Chondrocyte (in vitro differentiated cells): ENCODE measurements at places on chromosomes 7 and 10. TPM values are rescaled to one million over a fixed set of nuclear protein-coding genes. Genes with fewer than 3 reads are reported as not detected.

- H3K4me1 ChIP-seq, result peaks cover 14% of the 10 kb centered on the region
- H3K4me3 ChIP-seq, result no peak overlapping the region
- H3K36me3 ChIP-seq, result peaks cover 1% of the 10 kb centered on the region
- no peaks in the 10 kb centered on the region for H3K27me3 ChIP-seq
- no peak overlapping the region for H3K27ac ChIP-seq
Observed at GRCh38 chr7:81611040-81611439, 158.8 kb downstream of the HGF start.

MACC1 gene
- total RNA-seq, result not detected in 3 replicates

- no peak for DNase-seq
- H3K4me1 ChIP-seq, result no peaks in the 10 kb centered on the region
Observed at GRCh38 chr10:51510231-51510630, 189.2 kb downstream of the CSTF2T start.

ZNF32 gene
- total RNA-seq, result 35.4 to 41.1 TPM (median 40.3 TPM) in 3 replicates

DNA sequence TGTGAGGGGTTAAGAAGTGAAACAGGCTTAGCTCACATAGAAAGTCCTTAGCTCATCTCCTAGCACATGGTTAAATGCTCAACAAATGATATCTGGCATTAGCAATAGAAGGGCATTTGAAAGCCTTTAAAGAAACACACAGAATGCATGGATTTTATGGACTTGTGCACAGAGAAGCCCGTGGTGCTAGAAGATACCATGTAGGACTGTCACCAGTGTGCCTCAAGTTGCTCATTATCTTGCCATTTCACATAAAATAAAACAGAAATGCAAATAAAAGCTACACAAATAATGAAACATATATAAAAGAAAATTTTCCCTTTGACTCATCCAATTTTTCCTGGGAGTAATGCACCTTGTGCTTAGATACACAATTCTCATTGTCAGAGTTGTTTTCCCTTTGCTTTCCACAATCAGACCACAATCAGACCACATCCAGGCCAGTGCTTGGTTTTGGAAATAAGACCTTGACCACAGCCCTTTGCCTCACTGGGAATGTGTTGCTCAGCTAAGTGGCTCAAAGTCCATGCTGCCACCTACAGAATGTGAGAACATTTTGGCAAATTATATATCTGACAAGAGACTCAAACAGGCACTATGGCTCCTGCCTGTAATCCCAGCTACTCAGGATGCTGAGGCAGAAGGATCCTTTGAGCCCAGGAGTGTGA, 9.5 kb upstream of the WDR11 start:
- DNase-seq, result no peak
- peaks cover 15% of the 10 kb centered on the region for H3K27me3 ChIP-seq
- H3K27ac ChIP-seq, result no peak overlapping the region
- H3K4me3 ChIP-seq, result no peak overlapping the region
- no peaks in the 10 kb centered on the region for H3K36me3 ChIP-seq
- H3K4me1 ChIP-seq, result no peaks in the 10 kb centered on the region

NPY gene
- total RNA-seq, result not detected in 3 replicates

DNA sequence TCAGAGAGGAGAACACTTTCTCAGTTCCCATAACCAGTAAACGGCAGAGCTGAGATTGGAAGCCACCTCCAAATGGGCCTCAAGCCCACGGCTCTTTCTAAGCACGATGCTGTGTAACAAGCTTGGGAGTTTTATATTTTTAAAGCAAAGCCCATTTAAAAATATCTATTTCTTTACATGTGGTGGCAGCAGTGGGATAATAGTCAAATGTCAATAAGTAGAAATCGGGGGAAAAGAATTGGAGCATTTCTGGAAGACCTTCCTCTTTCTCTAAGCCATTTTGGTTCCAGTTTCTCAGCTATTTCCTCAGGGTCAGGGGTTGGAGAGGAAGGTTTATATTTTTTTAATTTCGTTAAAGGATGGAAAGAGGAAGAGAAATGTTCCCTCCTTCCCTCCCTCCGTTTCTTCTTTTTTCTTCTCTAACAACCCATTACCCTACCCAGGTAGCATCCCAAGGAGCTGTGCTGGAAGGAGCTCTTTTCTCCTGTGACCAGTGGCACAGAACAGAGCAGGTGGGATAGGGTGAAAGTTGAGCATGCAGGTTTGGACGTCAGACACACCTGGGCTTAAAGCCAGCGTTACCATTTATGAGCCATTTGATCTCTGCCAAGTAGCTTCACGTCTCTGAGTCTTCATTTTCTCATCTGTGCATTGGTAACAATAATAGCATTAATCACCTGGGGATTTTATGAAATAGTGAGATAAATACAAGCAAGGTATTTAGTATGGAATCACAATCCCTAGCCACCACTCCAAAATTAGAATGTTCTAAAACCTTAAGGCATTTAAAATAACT, 515.7 kb downstream of the RPS24 start:
- no peak overlapping the region for H3K27ac ChIP-seq
- no peak for DNase-seq
- H3K27me3 ChIP-seq, result peaks cover 13% of the 10 kb centered on the region
- H3K36me3 ChIP-seq, result no peaks in the 10 kb centered on the region

DNA sequence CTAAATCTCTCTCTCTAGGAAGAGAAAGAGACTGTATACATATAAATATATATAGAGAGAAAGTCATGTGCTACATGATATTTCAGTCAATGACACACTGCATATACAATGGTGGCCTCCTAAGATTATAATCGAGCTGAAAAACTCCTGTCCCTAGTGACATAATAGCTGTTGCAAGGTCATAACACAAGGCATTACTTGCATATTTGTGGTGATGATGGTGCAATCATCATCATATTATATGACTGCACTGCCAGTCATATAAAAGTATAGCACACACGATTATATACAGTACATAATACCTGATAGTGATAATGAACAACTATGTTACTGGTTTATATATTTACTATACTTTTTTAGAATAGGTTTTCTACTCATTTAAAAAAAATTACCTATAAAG, 316.7 kb downstream of the FGFR2 start:
- H3K27ac ChIP-seq, result no peak overlapping the region
- peaks cover 6% of the 10 kb centered on the region for H3K4me1 ChIP-seq
- H3K27me3 ChIP-seq, result peaks cover 5% of the 10 kb centered on the region
- DNase-seq, result no peak
- H3K4me3 ChIP-seq, result no peak overlapping the region
- H3K36me3 ChIP-seq, result no peaks in the 10 kb centered on the region

- no peaks in the 10 kb centered on the region for H3K27me3 ChIP-seq
- H3K4me1 ChIP-seq, result no peaks in the 10 kb centered on the region
- H3K4me3 ChIP-seq, result no peak overlapping the region
- H3K27ac ChIP-seq, result no peak overlapping the region
- no peaks in the 10 kb centered on the region for H3K36me3 ChIP-seq
Observed at GRCh38 chr7:1994931-1995330, 237.8 kb downstream of the MAD1L1 start.

MLXIPL gene
- not detected in 3 replicates for total RNA-seq

GRCh38 chr10:51935341-51935740, 235.9 kb upstream of the CSTF2T start:
- no peak overlapping the region for H3K27ac ChIP-seq
- H3K4me1 ChIP-seq, result peaks cover 23% of the 10 kb centered on the region
- no peak for DNase-seq
- no peaks in the 10 kb centered on the region for H3K27me3 ChIP-seq
- H3K36me3 ChIP-seq, result no peaks in the 10 kb centered on the region

CPA2 gene
- total RNA-seq, result not detected in 3 replicates

FBXL13 gene
- total RNA-seq, result 0.45 to 0.97 TPM (median 0.48 TPM) in 3 replicates

GRCh38 chr7:74462707-74463100, 9.0 kb downstream of the GTF2IRD1 start:
- H3K4me1 ChIP-seq, result peaks cover 16% of the 10 kb centered on the region
- H3K36me3 ChIP-seq, result no peaks in the 10 kb centered on the region
- no peaks in the 10 kb centered on the region for H3K27me3 ChIP-seq
- H3K4me3 ChIP-seq, result no peak overlapping the region
- DNase-seq, result no peak

DNA sequence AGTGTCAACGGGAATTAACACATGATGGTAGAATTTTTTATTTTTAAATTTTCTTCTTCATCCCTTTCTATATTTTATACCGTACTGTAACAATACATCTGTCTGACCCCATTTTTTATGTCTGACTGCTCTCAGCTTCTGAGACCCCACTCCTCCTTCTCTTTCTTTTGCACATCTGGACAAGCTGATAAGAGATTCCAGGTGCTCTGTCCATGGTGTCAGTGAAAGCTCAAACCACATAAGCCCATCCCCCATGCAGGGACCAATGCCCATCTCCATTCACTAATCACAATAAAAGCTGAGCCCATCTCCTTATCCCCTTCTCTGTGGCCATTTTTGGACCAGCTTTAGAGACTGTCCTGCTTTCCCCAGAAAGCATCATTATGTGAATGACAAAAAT, 8.7 kb downstream of the GSDME start:
- DNase-seq, result no peak
- no peaks in the 10 kb centered on the region for H3K27me3 ChIP-seq

DNA sequence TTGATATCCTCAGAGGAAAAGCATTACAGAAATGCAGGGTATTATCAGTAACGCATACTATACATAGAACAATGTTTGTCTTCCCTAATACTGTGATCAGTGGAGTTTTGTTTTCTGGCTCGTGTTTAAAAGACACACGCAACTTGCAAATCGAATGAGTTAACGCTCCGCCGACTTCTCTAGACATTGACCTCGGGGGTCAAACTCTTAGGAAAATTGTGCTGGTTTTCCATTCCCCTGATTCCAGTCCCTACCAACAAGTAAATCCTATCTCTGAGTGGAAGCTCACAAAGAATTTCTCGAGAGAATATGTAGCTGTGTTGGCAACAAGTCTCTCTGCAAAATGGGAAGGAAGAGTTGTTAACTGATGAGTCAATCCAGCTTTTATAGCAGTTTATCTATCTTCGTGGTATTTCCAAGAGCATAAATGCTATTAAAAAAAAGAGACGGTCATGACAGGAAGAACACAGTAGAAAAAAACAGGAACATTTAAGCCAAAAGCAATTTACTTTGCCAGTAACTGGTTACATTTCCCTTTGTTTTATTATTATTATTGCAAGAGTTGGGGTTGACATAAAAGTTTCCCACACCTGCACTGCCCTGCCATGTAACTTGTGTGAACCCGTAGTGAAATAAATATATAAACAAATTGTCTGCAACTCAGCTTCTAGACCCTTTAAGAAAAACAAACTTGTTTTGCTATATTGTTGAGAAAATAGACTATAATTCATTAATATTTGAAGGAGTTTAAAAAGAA, 144.4 kb downstream of the ARID5B start:
- no peaks in the 10 kb centered on the region for H3K27me3 ChIP-seq
- peaks cover 78% of the 10 kb centered on the region for H3K4me1 ChIP-seq
- DNase-seq, result no peak

DNA sequence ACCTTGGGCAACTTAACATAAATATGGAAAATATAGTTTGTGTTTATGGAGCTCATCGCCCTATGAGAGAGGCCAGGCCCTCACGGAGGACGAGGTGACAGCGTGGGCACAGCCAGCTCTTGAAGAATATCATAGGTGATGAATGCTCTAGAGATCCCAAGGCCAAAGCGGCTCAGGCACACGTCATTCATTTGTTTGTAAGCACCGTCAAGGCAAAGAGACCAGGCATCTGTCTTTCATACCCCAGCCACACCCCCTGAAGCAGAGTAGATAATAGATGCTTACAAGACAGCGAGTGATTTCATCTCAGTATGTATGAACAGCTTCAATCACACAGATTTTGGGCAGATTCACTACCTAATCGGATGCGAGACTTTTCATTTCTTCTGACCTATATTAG, 242.1 kb upstream of the C7orf33 start:
- H3K4me3 ChIP-seq, result no peak overlapping the region
- H3K4me1 ChIP-seq, result no peaks in the 10 kb centered on the region
- H3K36me3 ChIP-seq, result no peaks in the 10 kb centered on the region
- no peak for DNase-seq
- H3K27me3 ChIP-seq, result peaks cover 18% of the 10 kb centered on the region

- peaks cover 28% of the 10 kb centered on the region for H3K4me1 ChIP-seq
- H3K27me3 ChIP-seq, result no peaks in the 10 kb centered on the region
- no peak overlapping the region for H3K4me3 ChIP-seq
- DNase-seq, result no peak
Observed at GRCh38 chr7:44257618-44258422, 57.0 kb downstream of the YKT6 start.

DNA sequence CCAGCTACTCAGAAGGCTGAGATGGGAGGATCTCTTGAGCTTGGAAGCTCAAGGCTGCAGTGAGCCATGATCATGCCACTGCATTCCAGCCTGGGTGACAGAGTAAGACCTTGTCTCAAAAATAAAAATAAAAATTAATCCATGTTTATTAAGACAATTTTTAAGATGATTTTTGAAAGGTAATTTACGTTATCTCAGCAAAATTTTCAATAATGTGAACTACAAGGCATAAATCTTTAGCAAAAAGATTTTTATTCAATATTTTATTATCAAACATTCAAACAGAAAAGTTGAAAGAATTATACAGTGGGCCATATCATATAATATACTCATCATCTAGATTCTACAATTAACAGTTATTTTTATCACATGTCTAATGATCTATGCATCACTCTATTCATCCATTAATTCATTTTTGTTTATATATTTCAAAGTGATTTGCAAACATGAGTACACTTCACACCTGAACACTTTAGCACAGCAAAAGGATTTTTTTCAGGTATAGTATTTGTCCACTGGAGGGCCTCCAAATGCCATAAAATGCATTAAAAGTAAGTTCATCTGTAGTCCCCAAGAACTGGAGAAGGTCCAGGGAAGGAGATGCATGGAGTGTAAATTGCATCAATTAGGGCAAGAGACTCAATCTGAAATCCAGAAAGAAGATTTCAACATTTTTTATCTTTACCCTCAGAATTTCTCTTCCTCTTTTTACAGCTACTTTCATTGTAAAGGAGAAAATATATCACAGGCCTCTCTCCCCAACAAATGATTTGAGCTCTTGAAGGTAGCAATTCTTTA, 38.6 kb upstream of the RSBN1L start:
- DNase-seq, result no peak
- peaks cover under 1% of the 10 kb centered on the region for H3K4me1 ChIP-seq
- H3K27ac ChIP-seq, result no peak overlapping the region
- no peak overlapping the region for H3K4me3 ChIP-seq

GRCh38 chr7:47411901-47412300, 170.0 kb downstream of the TNS3 start:
- no peak overlapping the region for H3K4me3 ChIP-seq
- no peak for DNase-seq
- peaks cover 32% of the 10 kb centered on the region for H3K4me1 ChIP-seq
- peak overlapping the region; percentile 45 for H3K27ac ChIP-seq

GRCh38 chr10:14574291-14574690, 200.4 kb downstream of the FAM107B start:
- peaks cover 39% of the 10 kb centered on the region for H3K4me1 ChIP-seq
- H3K27me3 ChIP-seq, result no peaks in the 10 kb centered on the region
- no peak overlapping the region for H3K4me3 ChIP-seq
- H3K27ac ChIP-seq, result no peak overlapping the region
- H3K36me3 ChIP-seq, result no peaks in the 10 kb centered on the region
- no peak for DNase-seq

GRCh38 chr10:116262678-116263077, 10.3 kb downstream of the GFRA1 start:
- H3K27ac ChIP-seq, result no peak overlapping the region
- H3K36me3 ChIP-seq, result peaks cover under 1% of the 10 kb centered on the region
- no peak overlapping the region for H3K4me3 ChIP-seq
